ENCODE measurements at places on chromosomes 3 and 15.

- no peak for DNase-seq
These were observed 15.5 kb downstream of the KLF15 start for GRCh38 chr3:126341755-126342150.

DNA sequence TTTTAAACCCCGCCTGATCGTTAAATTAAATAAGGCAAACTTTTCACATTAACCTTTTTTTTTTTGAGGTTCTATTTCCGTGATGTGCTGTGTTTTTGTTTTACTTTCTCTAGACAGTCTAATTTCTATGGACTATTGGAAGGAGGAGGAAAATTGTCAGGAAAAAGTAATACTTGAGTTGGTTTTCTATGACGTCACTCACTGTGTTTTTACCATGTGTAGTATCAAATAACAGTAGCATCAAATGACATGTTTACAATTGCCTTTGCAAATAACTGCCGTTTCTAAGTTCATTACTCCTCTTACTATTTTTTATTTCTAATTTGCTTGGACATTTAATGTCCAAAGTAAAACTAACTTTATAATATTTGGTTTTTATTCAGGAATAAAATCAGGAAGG, 32.3 kb downstream of the MYO1E start:
- no peak for DNase-seq

GRCh38 chr3:167913219-167913835, 177.8 kb downstream of the SERPINI1 start:
- peak; percentile 79 for DNase-seq

- DNase-seq: peak; percentile 80
These were observed 60.1 kb downstream of the MGLL start for GRCh38 chr3:127762077-127762786.

GRCh38 chr3:156469456-156469855, 85.5 kb downstream of the SSR3 start:
- no peak for DNase-seq

DNA sequence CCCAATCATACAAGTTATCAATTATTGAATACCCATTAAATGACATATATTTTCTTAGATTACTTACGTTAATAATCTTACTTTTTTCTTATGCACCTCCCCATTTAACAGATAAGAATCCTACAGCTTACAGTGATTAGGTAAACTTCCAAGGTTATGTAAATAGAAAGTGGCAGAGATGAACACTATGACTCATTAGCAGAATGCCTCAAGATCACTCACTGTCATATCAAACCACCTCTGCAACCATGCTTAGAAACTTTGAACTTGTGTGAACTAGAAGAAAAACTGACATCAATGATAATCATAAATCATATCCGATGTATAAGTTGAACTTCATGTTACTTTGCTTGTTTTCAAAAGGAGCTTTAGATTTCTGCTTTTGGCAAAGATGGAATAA, 911.6 kb upstream of the ARPP21 start:
- DNase-seq: no peak

GRCh38 chr3:144424606-144425005, 453.0 kb downstream of the DIPK2A start:
- DNase-seq: no peak

DNA sequence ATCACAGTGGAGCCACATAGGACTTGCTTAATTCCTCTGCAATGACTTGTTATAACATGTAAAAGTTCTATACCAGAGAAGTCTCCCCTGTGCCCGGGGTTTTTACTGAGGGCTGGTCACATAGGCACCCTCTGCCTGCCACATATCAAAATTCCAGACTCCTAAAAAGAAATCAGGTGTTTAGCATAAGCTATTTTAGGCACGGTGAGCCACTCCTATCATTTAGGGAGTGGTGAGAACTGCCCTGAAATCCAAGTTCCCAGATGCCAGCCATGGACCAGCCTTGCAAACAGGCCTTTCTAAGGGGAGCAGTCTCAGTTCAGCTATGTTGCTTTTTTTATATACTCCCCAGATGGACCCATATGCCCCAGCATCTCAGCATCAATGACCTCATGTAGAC, 130.3 kb downstream of the THSD4 start:
- DNase-seq: no peak

GRCh38 chr15:22948056-22948455, 32.1 kb downstream of the CYFIP1 start:
- peak; percentile 37 for DNase-seq

- no peak for DNase-seq
These were observed 16.0 kb upstream of the PTX3 start for GRCh38 chr3:157420606-157421130.

DNA sequence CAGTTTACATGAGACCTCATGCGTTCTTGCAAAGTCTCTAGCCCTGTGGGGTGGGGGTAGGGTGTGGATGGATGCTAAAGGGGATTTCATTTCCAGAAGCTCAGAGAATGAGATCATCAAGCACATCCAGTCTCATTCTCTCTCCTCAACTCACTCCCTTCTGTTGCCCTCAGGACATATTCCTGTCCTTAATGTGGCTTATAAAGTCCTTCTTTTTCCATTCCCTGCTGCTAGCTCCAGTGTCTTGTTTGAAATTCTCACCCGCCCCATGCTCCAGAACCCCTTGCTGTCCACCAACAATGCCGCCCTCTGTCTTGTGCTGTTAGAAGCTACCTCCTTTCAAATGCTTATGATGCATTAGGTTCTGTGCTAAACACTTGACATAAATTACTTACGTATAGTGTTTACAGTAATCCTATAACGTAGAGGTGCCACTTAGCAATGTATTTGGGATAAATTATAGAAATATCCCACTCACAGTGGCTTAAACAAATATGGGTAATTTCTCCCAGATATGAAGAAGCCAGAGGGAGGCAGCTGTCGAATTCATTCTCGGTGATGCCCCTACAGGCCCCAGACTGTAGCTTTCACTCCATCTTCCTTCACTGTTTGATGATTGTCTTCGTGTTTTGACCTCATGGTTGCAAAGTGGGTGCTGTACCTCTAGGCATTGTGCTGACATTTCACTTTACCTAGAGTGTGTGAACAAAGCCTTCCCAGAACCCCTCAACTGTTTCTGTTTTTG, 273.1 kb upstream of the TBL1XR1 start:
- no peak for DNase-seq

GRCh38 chr15:90530250-90531051, 728 bp downstream of the CRTC3 start:
- DNase-seq: peak; percentile 65

- no peak for DNase-seq
These were observed 34.6 kb upstream of the MAGEF1 start for GRCh38 chr3:184746131-184747120.

- no peak for DNase-seq
These were observed 2.5 kb upstream of the TBC1D21 start for GRCh38 chr15:73870700-73871408.

GRCh38 chr15:34753236-34753894, 1.4 kb downstream of the GJD2 start:
- no peak for DNase-seq

- peak; percentile 93 for DNase-seq
These were observed 87.4 kb downstream of the NFKBIZ start for GRCh38 chr3:101936419-101937356.

GRCh38 chr15:66899555-66900350, 165.6 kb upstream of the SMAD3 start:
- DNase-seq: no peak

DNA sequence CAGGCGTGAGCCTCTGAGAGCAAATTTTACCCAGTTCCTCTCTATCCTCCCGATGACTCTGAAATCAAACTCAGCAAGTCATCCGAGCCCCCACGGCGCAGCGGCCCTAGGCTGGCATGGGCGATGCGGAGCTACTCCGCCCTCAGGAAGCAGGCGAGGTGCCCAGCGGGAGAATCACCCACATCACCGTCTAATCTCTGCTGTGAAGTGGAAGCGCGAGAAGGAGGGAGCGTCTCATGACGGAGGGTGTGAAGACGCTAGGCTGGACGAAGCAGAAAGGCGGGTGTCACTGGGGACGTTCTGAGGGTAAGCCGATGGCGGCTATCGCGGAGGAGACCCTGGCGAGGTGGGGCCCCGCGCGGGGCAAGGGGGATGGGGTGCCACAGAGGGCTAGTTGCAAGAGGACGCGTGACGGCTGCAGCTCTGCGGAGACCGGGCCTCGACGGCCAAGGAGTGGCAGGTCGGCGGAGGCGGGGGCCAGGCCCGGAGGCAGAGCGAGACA, 9.1 kb upstream of the GNAI2 start:
- peak; percentile 55 for DNase-seq

DNA sequence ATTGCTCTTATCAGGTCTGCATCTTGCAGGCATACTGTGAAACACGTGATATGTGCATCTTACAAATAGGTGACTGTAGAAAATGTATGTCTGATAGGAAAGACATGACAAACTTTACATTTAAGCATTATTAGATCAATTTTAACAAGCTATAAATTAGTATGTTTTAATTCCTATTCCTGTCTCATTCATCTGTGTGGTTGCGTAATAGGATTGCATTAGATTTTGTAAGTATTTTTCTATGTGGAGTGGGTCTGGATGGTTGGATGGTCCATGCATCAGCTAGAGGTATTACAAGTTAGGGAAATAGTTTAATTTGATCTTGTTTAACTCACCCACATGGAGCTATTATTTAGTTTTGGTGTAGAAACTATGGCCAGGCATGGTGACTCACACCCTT, 18.8 kb downstream of the ASTE1 start:
- no peak for DNase-seq

GRCh38 chr15:52163321-52164190, 27.6 kb downstream of the GNB5 start:
- DNase-seq: no peak

- no peak for DNase-seq
These were observed 450.6 kb upstream of the TBL1XR1 start for GRCh38 chr3:177647876-177648275.

DNA sequence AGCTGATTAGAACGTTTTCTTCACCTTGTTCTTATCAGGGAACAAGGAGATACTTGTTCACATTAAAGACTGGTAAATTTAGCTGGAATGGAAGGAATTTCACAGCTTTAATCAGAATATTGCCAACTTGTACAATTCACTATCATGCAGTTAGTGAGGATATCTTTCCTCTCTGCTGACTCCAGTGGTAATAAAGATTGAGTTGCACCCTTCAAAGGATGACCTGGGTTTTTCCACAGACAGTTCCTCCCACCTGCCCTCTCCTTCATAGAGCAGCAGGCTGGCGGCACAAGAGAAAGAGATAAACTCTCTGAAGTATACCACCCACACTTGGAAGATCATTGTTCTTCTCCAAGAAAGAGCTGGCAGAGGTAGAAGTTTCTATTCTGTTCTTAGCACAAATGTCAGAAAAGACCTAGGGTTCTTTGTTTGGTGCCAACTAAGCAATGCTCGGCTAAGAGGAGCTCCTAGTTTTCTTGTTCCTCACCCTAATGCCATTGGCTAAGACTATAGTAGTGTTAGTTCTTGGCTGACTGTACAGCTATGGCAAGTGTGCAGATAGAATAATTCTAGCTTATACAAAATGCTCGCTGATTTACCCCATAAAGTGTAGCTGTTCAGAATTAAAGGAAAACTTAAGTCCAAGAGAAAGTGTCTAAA, 169.1 kb downstream of the CLSTN2 start:
- DNase-seq: no peak

DNA sequence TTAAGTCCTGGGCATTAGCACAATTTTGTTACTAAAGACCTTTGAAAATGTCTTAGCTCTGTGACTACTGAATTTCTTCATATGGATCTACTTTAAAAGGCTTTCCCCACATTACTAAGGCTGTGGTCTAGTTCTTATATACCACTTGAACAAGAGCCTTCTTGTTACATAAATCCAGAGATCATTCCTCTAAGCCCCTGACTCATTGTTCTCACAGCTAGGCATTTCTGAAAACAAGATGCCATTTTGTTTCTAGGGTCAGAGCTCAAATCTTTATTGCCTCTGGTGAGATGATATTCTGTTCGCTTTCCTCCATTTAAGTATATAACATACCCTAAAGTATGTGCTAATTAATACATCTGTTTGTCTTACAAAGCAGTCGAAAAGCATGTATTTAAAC, 29.8 kb upstream of the LPP start:
- no peak for DNase-seq

GRCh38 chr3:151171145-151171757, 31.8 kb downstream of the GPR171 start:
- peak; percentile 58 for DNase-seq

DNA sequence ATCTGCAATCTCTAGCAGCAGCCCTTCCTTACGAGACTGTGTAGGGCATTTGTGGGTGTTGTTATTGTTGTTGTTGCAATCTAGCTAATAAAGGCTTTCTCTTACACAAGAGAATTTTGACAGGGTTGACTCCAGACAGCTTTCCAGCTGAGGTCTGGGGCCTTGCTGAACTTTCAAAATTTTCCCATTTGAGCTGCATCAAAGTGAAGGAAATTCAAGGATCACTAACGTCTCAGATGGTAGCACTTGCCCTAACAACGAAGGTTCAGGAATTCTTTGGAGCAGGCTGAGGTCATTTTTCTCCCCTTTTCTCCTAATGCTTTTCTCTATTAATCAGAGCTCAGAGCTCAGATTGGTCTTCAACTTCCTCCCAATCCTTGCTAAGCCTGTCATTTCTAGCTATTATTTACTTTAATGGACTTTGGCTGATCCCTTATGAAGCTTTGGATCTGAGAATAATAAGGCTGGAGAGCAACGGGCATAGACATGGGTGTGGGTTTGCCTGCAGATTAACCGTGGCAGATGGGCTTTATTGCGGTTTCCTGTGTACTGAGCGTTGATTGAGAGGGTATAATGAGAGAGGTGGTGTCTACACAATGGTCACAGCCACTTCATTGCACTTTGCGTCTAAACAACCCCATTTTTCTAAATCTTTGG, 614.0 kb upstream of the AGTR1 start:
- DNase-seq: no peak

GRCh38 chr3:57151021-57151449, 14.1 kb downstream of the IL17RD start:
- DNase-seq: no peak

GRCh38 chr15:36666228-36666905, 86.9 kb downstream of the CDIN1 start:
- peak; percentile 14 for DNase-seq

GRCh38 chr3:107970993-107971580, 119.7 kb downstream of the CD47 start:
- DNase-seq: no peak

GRCh38 chr3:143924522-143925285, 46.9 kb upstream of the DIPK2A start:
- no peak for DNase-seq

DNA sequence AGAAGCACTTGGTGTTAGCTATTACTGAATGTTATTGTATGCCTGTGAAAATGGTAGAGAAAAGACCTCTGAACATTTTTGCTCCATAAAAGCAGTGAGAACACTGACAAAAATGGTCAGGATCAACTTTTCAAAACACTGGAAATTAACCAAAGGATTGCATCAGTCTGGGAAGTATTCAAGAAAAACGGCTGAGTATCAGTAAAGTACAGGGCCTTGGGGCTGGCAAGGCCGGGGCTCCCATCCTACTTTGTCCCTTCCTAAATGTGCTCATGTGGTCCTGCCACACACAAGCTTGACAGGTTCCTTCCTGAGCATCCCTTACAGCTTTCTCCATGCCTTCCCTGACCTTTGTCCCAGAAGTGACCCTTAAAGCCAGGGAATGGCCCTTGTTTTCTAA, 84.0 kb downstream of the CFAP20DC start:
- DNase-seq: no peak

DNA sequence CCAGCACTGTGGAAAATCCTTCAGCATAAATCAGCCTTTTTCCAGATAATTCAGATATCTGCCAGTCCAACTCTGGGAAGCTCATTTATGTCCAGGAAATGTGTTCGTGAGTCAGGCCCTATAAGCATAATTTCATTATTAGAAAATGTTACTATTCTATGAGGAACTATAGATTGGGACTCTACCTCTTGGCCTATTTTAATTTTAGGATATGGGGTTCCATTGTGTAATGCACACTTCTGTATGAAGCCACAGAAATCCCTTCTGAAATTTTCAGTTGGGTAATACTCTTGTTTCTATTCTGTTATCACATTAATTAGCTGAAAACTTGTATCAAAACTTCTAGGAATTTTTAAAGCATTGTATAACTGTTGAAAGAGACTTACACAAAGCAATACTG, 43.9 kb upstream of the IL12A start:
- no peak for DNase-seq

Measured in suppressor macrophage (primary cell).